ENCODE measurements at places on chromosomes 2 and 18.

DNA sequence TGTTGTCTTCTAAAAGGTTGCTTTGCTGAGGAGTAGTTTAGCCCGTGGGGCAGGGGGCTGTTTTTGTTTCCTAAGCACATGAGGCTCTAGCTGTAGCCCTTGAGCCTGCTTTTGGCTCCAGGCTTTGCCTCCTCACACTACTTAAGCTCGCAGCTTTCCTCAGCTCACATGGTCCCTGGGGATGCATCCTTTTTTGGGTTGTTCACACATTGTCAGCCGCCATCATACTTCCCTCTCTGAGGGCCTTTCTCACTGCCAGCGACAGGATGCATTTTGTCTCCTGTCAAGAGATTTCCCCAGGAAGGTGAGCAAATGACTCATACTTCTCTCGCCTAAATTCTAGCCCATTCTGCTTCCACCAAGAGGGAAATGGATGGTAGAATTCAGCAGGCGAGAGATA is 279.5 kb upstream of the PKDCC start:
- DNase-seq, result no peak

GRCh38 chr2:105872142-105872728 is 127.5 kb downstream of the NCK2 start:
- DNase-seq, result no peak

DNA sequence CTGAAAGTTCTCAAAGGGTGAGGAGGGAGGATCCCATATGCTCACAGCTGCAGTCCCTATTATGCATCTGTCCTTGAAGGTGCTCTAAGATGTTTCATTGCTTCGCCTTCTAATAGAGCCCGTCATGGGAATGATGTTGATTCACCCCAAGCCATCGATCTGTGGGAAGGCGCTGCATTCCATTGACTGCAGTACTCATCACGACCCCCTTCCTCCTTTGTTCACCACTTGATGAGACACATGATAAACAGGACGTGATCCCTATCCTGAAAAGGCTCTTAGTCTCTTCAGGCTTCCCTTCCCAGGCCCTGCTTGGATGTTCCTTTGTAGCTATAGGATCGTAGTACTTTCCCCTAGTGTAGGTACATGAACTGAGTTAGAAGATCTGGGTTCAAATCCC is 181.8 kb downstream of the AGPS start:
- no peak for DNase-seq

DNA sequence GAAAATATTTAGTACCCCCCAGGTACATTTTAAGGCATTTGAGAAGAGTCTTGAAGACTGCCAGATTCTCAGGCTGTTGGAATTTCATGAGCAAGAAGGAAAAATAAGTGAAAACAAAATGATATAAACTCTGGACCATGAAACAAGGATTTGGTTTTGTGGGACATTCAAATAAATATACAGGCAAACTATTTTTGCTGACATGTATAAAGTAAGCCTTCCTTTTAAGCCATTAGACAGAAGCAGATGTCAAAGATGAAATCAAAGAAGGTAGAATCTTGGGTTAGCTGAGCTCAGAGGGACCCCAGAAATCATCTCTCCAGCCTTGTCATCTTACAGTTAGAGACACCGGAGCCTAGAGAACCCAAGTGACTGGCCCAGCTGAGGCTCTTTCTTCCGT is 51.3 kb upstream of the ACSL3 start:
- DNase-seq, result no peak

- no peak for DNase-seq
These were observed 79.6 kb downstream of the TGIF1 start for GRCh38 chr18:3529601-3530000.

- DNase-seq, result no peak
These were observed 150.1 kb downstream of the TNS1 start for GRCh38 chr2:217852555-217853211.

DNA sequence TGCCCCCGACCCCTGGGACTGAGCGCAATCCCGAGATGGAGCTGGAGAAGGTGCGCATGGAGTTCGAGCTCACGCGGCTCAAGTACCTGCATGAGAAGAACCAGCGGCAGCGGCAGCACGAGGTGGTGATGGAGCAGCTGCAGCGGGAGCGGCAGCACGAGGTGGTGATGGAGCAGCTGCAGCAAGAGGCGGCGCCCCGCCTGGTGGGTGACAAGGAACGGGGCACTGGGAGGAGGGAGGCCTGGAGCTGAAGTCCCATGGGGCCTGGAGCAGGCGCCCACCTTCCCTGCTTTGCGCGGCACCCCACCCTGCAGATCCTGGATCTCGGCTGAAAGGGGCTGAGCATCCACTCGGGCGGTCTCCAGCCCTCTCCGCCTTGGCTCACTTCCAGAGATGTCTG is 1.2 kb downstream of the TMEM247 start:
- DNase-seq, result no peak

GRCh38 chr18:37611614-37612279 is 46.1 kb upstream of the CELF4 start:
- DNase-seq, result no peak

DNA sequence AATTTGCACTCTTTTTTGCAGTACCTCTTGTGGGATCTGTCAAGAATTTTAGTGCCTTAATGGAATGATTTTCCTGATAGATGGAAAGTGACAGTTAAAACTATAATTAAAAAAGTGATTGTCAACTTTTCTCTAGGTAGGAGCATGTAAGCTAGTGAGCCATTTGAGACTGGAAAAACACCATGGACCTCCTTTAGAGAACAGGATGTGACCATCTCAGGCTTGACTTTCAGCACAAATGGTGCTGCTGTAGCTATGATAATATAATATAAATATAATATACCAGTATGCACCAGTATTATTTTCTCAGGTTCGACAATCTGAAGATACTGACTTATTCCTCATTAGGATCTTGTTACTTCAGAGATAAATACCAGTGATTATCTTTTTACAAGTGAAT is 27.8 kb downstream of the ZNF236 start:
- DNase-seq, result no peak

DNA sequence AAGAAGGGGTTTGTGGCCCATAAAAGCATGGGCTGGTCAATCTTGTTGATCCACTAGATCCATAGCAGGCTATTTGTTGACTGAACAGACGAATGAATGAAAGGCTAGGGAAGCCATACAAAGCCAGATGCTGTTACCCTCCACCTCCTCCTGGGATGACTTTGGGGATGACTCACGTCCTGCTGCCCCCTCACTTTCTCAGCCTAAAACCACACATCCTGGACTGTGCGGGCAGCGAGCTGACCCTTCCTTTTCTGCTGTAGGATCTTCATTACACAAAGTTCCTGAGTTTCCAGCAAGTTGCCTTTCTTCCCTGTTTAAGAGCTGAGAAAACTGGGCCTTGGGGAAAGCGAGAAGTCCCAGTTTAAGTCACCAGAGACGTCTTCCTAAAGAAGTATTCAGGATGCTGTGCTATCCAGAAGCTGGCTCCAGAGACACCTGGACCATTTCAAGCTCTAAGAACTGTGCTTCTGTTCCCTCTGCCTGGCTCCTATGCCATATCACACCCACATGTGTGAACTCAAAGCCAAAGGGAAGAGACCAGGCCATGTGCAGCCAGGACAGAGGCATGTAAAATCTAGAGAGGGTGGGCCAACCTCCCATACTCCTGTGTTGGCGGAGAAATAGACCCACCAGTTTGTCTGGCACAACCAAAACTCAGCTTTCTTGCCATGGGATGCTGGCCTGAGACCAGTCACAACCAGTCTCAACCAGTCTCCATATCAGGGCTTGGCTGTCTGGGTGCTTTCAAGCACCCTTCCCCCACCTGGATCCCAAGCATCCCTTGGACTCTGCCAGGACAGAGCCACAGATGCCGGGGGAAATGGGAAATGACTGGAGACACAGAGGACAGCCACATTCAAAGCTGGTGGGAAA is 4.7 kb upstream of the SLC20A1 start:
- DNase-seq, result no peak

DNA sequence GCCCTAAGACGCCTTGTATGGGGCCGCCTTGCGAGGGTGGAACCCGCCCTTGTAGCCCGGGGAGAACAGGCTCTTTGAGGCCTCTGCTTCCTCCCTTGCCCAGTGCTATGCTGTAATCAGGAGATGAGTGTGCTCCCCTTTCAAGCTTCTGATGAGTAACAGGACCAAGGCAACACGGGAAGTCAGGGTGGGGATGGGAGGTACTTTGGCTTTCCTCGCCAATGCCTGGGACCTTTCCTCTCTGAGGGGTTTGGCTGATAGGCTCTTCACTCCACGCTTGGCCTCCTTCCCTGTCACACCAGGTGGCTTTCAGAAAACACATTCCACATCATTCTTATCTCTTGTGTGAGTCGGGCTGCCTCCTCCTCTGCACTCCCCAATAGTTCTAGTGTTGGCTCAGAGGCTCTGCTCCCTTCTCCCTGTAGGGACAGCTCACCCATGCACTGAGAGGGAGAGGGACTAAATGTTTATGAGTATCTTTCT is 223.7 kb upstream of the TRIB2 start:
- DNase-seq, result peak; percentile 29

GRCh38 chr2:79993144-79993543 is 311.4 kb downstream of the LRRTM1 start:
- DNase-seq, result peak; percentile 90

- no peak for DNase-seq
These were observed 86.6 kb upstream of the ODC1 start for GRCh38 chr2:10534514-10535250.

DNA sequence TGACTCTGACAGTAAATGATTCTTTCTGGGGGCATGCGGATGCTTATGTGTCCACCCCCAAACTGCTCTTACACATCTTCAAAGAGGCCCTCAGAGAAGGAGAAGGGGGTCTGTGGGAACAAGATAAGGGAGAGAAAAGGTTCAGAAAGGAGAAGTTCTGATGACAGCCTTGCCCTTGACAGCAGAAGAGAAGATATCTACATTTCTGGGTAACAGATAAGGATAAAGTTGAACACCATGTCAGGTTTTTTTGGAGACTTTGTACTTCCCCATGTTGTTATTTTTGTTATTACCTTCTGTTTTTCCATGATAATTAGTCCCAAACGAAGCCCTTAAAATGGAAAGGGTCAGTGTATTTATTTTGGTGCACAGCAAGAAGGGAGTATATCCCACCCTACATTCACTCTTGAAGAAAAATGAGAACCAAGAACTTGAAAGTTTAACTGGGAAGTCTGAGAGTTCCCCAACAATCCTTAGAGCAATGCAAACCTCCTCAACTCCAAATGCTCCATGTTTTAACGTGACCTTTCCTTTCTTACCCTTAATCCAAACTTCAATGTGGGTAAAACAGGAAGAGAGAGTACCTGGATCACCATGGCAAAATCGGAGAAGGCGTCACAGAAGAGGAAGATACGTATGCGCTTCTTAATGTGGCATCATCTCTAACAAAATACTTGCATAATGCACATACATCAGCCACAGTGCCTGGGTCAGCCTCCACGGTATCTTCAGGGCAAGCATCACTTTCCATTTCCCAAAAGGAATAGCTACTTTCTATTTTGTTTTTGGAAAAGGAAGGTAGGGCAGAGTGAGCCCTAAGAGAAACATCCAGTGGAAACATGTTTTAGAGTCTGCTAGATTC is 264.6 kb upstream of the STON1 start:
- peak; percentile 39 for DNase-seq

DNA sequence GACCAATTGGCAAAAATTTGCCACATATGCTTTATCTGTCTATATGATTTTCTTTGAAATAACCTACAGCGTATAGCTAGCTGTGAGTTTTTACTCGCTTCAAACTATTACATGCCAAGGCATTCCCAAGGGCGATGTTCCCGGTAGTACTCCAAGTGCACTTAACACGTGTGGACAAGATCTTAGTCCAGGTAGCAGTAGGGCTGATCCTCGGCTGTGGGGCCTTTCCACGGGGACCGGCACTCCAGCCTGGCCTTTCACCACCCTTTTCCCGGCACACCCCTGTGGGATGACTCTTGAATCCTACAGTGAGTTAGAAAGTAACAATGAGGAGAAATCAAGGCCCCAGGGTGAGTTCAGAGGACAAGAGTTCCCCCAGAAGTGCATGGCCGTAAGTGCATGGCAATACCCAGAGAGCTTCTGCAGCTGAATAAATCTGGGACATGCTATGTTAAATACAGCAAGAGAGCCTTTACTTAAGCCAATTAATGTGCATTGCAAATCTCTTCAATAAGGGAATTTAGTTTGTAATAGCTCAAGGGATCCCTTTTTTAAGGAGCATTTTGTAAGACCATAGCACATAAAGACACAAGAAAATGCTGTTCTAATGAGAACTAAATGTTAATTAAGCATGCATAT is 26.4 kb downstream of the CHMP1B start:
- no peak for DNase-seq

GRCh38 chr2:11410101-11410500 is 55.9 kb downstream of the E2F6 start:
- DNase-seq, result no peak

DNA sequence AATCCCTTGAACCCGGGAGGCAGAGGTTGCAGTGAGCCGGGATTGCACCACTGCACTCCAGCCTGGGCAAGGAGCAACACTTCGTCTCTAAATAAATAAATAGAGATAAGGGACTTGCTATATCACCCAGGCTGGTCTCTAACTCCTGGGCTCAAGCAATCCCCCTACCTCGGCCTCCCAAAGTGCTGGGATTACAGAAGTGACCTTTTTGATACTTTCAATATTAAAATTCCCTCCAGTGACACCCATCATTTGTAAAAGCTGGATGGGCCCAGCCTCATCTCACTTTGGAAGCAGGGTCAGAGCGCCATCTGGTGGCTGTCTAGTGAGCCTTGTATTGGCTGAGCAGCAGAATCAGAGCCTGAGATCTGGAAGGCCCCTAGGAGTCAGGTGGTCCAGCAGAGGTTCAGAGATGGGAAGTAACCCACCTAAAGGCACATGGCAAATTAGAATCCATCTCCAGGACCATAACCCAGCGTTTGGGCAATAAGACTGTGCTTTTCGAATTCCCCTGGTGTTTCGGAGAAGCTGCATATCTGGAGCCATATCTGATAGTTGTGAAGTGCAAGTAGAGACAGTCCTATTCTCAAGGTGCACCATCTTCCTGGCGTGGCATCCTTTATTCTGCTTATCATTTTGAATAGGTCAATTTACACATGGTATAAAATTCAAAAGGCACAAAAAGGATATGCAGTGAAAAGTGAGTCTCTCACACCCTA is 18.3 kb upstream of the SLC35F6 start:
- DNase-seq, result peak; percentile 73

DNA sequence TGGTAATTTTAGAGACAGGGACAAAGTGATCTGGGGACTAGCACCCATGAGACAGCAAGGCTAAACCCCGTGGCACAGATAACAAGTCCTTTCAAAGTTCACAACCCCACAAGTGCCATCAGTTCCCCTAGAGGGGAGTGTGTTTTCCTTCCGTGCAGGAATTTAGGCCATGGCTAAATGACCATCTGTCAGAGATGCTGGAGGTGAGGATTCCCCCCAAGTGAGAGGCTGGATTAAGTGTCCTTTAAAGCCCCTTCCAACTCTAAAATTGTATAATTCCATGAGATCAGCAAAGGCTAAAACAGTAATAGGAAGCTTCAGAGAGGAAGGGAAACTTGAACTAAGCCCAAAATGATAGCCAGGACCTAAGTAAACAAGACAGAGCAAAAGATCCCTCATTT is 8.7 kb downstream of the FEZ2 start:
- DNase-seq, result no peak

GRCh38 chr2:126635736-126636135 is 20.2 kb upstream of the GYPC start:
- no peak for DNase-seq

DNA sequence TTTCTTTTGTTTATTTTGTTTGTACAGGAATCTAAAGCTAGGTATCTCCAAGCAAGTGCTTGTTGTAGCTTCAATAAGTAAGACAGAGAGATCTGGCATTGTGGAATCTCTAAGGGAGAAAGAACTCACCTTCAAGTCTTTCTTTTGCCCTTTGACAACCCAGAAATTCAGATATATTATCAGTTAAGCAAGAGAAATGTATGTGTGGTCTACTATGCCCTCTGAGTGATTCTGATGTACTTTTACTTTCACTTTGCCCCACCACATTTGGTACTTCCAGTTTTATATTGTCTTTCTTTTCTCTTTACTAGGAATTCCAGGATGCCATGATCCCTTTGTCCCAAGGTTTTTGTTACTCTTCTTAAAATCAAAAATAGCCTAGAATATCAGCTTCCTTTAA is 259.6 kb upstream of the PIK3C3 start:
- DNase-seq, result peak; percentile 26
